ENCODE measurements at places on chromosomes 4 and X.

DNA sequence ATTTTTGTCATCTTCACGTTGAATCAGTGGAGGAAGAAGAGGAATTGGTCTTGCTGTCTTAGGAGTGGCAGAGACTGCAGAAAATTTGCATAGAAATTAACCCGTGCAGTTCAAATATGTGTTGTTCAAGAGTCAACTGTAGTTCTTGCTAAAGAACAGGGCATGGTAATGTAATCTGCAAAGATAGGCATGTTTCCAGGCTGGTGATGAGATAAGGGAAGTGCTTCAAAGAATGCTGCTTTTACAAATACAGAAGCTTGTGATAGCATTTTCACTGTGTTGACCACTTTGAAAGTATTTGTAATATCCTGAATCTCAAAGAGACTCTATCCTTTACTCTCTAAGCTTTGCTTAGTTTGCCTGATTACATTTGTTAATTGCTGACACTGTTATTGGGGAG is 60.1 kb downstream of the PRRG1 start:
- peak; percentile 51 for DNase-seq

GRCh38 chr4:148021686-148022085 is 289.8 kb downstream of the ARHGAP10 start:
- DNase-seq: no peak

GRCh38 chrX:41903544-41903943 is 19.8 kb downstream of the CASK start:
- no peak for DNase-seq

GRCh38 chr4:63831590-63832155 is 577.6 kb downstream of the TECRL start:
- DNase-seq: no peak

DNA sequence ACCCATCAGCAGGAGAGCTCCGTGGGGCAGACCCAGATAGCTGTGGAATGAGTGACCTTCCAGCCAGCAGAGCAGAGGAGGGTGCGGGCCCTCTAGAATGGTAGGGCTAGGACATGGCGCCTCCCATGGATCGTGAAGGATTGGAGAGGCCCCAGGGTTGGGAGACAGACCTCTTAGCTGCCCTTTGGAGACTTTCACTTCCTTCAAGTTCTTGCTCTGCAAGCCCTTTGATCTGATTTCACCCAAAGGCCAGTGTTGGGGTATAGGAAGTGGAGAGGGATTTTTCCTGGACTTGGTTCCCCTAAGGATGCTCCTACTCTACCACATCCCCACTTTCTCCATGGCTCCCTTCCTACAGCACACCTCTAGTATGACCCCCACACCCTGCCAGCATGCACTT is 3.0 kb downstream of the SASH3 start:
- DNase-seq: peak; percentile 51

- no peak for DNase-seq
These were observed 7.4 kb downstream of the TADA2B start for GRCh38 chr4:7050481-7051143.

- peak; percentile 88 for DNase-seq
These were observed 464.5 kb downstream of the BCOR start for GRCh38 chrX:39633293-39633692.

- no peak for DNase-seq
These were observed 2.3 kb downstream of the NAT8L start for GRCh38 chr4:2061186-2062131.

DNA sequence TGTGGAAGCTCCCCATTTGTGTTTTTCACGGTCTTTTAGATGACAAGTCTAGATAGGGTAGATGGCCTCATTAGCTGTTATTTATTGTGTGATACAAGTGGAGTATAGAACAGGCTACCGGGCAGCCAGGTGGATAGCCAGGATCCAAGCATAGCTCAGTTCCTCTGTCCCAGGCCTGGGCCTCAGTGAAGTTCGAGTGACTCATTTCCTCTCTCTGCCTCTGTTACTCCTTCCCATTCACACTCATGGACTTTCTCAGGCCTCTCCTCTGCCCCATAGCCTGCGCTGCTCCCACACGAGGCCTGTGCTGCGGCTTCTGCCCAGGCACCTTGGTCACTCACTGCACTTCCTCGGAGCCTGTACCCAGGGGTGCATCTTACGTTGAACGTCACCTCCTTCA is 54.5 kb downstream of the TENM3 start:
- DNase-seq: no peak

DNA sequence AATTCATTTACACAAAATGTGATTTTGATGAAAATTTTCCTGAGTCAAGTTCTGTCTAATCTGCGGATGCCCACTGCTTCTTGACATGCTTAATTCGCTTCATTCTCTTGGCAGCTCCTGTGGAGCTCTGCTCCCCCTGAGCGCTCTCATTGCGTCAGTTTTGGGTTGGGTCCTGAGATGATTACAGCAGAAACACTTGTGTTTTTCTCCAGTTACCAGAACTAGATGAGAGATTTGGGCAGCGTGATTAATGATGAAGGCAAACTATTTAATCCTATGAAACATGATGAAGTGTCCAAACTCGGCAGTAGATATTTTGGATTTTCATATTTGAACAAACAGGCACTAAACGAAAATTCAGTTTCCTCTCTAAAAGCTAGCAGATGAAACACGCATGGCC is 4.2 kb upstream of the CXCL1 start:
- DNase-seq: no peak

GRCh38 chr4:160136021-160136420 is 1033.1 kb downstream of the RAPGEF2 start:
- no peak for DNase-seq

DNA sequence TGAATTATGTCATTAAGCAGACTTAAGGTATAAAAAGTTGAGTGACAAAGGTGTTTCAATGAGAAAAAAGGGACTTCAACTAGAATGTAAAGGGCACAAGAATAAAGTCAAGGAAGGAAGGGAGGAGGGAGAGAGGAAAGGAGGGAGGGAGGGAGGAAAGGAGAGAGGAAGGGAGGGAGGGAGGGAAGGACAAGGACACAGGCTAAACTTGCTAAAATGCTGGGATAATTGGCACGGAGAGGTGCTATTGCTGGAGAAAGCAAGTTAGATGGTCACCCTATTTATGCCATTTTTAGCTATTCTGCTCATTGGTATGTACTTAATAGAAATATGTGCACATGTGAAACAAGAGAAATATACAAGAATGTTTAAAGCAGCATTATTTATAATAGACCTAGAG is 44.9 kb upstream of the SPP1 start:
- DNase-seq: no peak

- DNase-seq: peak; percentile 48
These were observed 37.5 kb downstream of the FGFBP1 start for GRCh38 chr4:15901007-15901406.

- no peak for DNase-seq
These were observed 53.4 kb downstream of the GABRB1 start for GRCh38 chr4:47084795-47085194.

DNA sequence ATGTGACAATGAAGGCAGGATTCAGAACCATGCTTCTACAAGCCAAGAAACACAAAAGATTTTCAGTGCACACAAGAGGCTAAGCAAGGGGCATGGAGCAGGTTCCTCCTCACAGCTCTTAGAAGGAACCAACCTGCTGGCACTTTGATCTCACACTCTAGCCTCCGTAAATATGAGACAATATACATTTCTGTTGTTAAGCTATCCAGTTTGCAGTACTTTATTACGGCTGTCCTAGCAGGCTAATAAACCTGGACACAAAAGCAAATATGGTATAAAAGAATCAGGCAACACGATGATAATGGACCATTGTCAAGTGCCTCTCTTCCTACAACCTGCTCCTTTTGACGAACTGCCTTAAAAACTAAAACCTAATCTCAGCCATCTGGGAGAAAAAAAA is 114.5 kb downstream of the ZAR1 start:
- no peak for DNase-seq

GRCh38 chr4:84498203-84498934 is 723 bp downstream of the NKX6-1 start:
- no peak for DNase-seq

DNA sequence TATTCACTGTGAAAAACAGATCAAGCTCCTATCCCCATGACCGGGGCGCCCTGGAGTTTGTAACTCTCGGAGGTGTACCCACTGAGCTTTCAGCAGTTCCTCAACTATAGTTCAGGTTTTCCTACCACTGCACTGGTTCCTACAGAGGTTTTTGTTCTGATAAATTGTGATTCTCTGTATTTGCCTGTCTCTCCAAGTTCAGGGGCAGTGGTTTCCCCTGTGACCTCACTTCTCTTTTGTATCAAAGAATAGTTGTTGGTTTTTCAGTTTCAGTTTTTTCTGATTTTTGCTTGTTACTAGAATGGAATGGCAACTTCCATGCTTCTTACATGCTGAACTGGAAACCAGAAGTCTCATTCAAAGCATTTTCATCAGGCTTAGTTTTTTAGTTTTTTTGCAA is 56.8 kb upstream of the PLS3 start:
- DNase-seq: no peak

Data from MV-4-11 (cell line).